AG04449 (cell line): ENCODE measurements at places on chromosomes 16 and 17.

- DNase-seq = no peak
Measured at GRCh38 chr17:82808006-82808405, 31.8 kb downstream of the ZNF750 start.

- DNase-seq = no peak
Measured at GRCh38 chr17:38361694-38362465, 10.2 kb downstream of the SOCS7 start.

GRCh38 chr17:77101521-77102410, 39.0 kb upstream of the SEC14L1 start:
- DNase-seq = no peak

GRCh38 chr16:66848172-66848571, 4.0 kb downstream of the CA7 start:
- no peak for DNase-seq

DNA sequence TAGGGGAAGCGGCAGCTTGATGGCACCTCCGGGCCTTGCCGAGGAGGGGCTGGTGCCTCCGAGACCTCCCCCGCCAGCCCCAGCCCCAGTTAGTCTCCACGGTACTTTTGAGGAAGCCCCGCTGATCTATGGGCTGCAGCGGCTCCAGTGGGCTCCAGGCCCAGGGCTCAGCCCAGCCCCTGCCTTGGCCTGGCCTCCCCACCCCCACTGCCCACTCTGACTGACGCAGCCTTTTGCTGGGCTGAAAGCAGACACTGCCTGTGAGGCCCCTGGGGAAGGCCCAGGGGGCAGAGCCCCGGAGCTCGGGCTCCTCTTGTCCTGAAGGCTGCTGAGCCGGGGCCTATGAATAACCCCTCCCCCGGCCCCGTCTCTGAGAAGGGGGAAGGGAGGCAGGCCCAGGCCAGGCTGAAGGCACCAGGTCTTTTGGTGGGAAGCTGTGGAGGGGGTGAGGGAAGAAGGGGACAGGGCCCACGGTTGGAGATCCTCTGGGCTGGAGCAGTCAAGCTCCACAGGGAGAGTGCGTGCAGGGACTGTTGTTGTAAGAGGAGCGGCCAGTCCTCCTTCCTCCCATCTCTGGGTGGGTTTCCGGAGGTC, 7.5 kb upstream of the SMTNL2 start:
- DNase-seq = no peak

DNA sequence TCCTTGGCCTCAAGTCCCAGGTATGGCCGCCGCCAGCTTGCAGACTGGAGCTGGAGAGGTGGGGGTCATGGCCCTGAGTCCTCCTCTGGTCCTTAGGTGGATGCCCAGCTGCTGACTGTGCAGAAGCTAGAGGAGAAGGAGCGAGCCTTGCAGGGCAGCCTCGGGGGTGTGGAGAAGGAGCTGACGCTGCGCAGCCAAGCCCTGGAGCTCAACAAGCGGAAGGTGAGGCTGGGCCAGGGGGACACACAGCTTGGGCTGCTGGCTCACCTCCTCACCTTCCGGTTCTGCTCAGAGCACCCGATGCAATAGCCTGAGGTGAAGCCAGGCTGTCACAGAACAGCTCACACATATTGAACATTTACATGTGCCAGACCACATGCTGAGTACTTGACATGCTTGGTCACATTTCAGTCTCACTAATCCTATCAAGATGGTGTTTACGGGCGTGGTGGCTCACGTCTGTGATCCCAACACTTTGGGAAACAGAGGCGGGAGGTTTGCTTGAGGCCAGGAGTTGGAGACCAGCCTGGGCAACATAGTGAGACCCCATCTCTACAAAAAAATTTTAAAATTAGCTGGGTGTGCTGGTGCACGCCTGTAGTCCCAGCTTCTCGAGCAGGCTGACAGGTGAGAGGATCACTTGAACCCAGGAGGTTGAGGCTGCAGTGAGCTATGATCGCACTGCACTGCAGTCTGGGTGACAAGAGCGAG, 7.4 kb downstream of the RNF40 start:
- DNase-seq = no peak

DNA sequence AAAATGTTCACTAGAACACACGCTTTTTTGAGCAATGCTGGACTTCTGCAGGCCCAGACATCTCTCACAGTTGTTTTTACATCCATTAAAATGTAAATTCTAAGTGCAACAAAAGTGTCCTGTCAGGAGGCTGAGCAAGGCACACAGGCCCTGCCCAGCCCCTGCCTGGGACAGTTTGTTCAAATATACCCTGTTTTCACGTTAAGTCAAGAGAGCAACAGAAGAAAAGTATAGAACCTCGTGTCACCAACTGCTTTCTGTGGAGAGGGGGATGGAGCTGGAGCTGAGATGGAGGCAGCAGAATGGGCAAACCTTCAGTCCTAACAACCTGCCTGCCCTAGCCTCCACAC, 4.3 kb upstream of the HOXB2 start:
- DNase-seq = no peak

DNA sequence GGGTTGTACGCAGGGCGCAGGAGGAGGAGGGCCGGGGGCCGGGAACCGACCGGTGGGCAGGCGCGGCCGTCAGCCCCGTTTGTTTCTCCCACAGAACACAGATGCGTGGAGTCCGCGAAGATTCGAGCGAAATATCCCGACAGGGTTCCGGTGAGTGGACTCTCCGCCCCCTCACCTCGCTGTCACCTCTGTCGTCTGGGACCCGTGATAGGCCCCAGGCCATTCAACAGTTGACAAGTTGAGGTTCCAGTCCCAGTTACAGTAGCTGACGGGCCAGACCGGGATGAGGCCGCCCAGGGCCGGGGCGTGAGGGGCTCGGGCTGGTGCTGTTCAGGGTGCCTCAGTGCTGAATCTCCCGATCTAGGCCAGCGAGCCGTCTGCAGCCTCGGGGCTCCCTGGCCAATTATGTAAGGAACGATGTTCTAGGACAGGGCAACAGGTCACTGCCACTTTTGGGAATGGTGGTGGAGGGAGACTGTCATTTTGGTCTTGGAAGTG, 628 bp downstream of the GABARAPL2 start:
- DNase-seq = no peak

GRCh38 chr17:62705778-62706597, 78.5 kb downstream of the MRC2 start:
- no peak for DNase-seq

DNA sequence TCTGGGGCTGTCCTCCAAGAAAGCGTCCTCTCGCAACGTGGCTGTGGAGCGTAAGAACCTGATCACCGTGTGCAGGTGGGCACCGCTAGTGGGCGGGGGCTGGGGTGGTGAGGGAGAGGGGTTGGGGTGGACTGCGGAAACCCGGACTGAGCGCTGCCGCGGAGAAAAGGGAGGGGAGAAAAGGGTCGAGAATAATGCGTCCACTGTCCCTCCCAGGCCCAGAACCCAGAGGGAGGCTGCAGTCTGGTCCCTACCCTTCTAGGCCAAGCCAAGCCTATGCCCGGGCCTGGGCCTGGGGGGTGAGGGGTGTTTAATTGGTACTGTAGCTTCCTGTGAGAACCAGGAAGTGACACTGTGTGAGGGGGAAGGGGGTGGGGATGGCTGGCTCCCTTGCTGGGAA, 464 bp downstream of the RUNDC3A start:
- no peak for DNase-seq

DNA sequence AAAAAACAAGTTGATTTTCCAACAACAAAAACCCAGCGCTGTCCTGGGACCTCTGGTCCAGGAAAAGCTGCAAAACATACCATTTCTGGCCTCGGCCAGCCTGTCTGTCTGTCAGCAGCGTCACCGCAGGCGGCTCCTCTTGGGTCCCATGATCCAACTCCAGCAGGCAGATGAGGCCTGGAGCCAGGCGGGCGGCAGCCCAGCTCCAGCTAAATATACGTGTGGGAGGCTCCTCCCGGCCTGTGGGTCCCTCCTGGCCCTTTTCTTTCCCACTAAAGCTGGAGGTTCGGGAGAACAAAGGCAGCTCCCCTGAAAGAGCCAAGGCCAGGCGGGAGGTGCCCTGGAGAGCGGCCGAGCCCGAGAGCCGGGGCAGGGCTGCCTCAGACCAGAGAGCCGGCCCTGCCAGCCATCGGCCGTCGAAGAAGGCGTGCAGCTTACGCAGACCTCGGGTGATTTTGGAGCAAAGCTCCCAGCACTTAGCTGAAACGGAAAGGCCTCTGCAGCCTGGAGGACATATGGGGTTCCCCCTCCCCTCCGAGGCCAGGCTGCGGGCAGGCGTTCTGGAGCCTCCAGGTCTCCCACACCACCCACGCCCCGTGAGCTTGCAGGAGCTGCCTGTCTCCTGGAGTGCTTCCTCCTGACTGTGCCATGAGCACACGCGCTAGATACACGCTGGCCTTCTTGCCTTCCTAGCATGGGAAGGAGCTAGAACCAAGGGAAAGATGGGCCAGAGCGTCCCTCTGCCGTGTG, 19.9 kb upstream of the JPH3 start:
- no peak for DNase-seq

DNA sequence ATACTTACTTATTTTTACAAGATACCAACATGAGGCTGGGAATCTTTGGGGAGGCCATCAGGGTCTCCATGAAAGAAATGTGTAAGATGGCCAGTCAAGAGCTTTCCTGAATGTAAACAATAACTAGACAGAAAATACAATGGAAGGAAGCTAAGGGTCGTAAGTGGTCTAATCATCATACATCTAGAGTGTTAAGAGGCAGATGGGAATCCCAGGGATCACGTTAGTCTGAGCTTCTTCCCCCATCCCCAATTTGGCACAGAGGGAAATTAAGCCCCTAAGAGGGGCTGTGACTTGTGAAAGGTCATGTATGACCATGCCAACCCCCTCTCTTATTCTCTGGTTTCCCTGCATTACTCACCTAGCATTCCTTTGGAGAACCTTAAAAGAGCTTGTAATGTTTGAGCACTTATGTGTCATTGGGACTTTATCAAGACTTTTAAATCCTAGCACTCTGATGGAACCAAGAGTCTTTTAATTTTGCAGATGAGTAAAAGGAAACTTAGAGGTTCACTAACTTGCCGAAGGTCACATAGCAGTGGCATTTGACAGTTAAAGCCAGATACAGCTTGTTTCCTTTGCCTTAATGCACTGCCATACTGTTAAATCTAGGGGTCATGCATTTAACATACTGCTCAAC, 46.1 kb downstream of the DCUN1D3 start:
- DNase-seq = no peak
